ENCODE measurements at places on chromosomes 11 and 22. TPM values are rescaled to one million over a fixed set of nuclear protein-coding genes. Genes with fewer than 3 reads are reported as not detected.

DNA sequence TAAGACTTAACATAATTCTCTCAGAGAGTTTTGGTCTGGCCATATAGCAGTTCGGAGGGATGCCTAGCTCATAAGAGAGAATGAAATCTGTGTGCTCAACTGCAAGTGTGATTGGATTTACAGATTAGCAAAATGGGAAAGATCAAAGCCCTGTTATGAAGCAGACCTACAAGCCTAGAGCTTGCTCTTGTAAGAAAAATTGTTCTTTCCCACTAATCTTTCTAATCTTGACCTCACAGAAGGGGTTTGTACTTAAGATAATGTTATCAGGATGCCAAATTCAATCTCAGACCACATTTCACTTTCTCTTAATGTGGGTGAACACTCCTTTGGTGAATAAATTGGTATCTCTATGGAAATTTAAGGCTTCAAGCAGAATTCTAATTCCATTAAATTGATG lies 267.2 kb downstream of the RAB38 start:
- DNase-seq = no peak

Gene TENM4
- not detected for total RNA-seq

- no peak for DNase-seq
Measured at GRCh38 chr11:1497600-1497999, 11.0 kb upstream of the MOB2 start.

GRCh38 chr11:12646478-12646877 lies 27.7 kb upstream of the TEAD1 start:
- no peak for DNase-seq

Gene OR8B2
- total RNA-seq = not detected

- no peak for DNase-seq
Measured at GRCh38 chr11:95239871-95240649, 9.1 kb upstream of the SESN3 start.
